GM12864 (cell line): ENCODE measurements at places on chromosomes 1 and 21.

GRCh38 chr1:223710179-223711133 is 1.9 kb upstream of the CAPN2 start:
- no peak for DNase-seq

- no peak for DNase-seq
These were observed 972.2 kb downstream of the TTLL7 start for GRCh38 chr1:83026745-83027144.

GRCh38 chr1:107016376-107016978 is 40.0 kb upstream of the PRMT6 start:
- no peak for DNase-seq

GRCh38 chr1:199843861-199844260 is 183.6 kb upstream of the NR5A2 start:
- no peak for DNase-seq

DNA sequence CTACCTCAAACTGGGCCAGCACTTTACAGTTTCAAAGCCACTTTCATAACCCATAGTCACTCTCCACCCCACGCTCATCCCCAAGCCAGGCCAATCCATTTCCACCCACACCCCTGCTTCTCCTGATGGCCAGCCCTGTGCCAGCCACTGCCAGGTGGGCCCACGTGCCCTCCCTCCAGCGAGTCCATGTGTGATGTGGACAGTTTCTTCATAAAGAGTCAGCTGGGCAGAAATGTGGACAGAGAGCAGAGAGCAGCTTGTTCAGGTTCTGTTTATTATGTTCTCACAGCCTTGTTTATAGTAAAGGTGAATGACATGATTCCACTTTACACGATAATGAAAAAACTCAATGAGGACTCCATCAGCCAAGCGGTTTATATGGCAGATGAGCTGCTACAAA is 37.4 kb upstream of the RGS16 start:
- DNase-seq: no peak

DNA sequence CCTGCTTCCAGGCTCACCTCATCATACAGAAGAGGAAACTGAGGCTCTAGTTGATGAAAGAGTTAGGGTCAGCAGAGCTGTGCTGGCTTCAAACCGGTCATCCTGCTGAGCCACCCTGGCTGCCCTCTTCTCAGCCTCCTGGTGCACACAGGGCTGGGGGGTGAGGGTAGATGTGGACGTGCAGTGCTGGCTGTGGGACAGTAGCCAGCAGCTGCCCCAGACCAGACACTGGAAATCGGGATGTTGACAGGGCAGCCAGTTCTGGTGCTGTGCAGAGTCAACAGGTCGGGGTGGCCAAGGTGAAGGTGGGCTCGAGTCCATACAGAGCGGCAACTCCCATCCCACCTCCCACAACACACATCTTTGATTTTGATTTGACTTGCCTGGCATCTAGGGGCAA is 1.5 kb upstream of the CLCNKA start:
- no peak for DNase-seq

DNA sequence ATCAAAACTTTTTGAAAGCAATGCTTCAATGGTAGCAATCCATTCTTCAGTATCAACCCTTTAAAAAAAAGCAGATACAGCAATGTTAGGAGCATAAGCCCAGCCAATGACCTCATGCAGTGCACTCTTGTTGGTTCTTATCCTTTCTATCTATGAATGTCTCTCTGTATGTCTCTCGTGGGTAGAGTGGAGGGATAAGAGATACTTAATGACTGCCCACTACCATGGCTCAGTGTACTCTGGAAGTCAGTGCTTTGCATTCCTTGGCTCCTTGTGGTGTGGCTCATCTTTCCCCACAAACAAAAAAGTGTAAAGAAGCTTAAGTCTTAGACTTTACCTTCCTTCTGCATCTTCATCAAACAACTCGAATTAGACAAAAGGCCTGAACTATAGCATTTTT is 50.3 kb downstream of the PCSK9 start:
- DNase-seq: no peak

DNA sequence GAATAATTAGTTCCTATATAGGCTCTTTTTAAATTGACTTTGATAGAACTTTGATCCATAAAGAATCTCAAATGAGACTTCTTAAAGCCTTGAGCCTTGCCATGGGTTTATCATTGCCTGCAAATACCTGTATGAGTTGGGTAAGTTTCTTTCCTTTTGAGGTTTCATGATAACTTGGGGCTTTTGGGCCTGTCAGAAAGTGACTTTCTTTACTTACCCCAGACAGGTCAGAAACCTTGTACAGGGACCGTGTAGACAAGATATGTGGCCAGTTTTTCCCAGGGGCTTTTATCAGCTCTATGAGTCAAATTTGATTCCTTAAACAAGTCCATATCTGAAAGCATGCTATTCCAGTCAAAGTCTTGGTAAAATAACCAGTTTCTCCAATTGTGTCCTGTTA is 17.3 kb downstream of the KCTD3 start:
- no peak for DNase-seq

- DNase-seq: no peak
These were observed 20.3 kb downstream of the RSPH1 start for GRCh38 chr21:42475526-42476387.
